ENCODE measurements at places on chromosomes 16 and 17.

DNA sequence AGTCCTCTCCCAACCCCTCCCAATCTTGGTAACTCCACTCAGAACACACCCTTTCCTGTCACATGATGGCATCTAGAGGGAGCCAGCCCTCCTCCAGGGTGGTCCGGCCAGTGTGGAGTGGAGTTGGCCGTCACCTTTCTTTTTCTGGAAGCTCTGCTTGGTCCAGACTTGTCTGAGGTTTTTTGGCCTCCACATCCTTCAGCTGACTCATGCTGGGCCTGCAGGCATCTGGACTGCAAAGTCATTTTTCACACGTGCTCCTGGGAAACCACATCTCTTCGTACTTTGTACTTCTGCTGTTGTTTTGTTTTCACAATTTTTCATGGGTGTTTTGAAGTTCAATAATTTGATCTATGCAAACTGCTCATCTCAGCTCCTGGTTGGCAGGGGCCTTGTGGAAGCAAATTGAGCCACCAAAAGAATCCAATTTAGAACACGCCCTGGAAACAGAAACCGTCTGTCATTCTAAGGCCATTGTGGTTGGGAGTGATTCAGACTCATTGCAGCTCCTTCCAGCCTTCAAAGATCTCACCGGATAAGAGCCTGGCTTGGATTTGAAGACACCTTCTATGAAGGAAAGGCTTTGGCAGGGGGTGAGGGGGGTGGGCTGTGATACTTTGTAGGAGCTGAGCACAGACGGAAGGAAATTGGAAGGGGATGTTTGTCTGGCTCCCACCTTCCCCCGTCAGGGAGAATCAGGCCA is 42.4 kb upstream of the NF1 start:
- DNase-seq, result no peak

DNA sequence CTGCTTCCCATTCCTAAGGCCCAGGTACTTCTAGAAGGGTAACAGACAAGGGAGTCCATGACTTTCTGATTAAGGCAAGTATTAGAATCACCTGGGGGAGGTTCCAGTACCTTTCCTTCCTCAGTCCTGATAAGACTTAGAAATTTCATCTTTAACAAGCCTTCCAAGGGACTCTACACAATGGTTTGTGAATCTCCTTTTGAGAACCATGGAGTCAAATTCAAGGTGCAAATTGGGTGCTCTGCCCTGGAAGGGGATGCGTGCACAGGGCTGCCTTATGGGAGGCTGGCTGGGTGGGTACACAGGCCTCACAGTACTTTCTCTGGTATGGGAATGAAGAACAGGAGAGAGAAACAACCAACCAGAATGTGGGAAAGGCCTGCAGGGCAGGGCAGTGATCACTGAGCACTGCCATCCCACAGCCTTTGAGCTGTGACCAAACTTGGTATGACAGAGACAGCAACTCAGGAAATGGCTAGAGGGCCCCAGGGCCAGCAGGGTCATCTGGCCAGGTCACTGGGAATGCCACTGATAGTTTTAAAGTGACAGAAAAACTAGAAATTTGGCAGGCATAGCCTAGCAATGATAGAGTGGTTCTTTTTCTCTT is 3.6 kb upstream of the TMIGD1 start:
- DNase-seq, result no peak

DNA sequence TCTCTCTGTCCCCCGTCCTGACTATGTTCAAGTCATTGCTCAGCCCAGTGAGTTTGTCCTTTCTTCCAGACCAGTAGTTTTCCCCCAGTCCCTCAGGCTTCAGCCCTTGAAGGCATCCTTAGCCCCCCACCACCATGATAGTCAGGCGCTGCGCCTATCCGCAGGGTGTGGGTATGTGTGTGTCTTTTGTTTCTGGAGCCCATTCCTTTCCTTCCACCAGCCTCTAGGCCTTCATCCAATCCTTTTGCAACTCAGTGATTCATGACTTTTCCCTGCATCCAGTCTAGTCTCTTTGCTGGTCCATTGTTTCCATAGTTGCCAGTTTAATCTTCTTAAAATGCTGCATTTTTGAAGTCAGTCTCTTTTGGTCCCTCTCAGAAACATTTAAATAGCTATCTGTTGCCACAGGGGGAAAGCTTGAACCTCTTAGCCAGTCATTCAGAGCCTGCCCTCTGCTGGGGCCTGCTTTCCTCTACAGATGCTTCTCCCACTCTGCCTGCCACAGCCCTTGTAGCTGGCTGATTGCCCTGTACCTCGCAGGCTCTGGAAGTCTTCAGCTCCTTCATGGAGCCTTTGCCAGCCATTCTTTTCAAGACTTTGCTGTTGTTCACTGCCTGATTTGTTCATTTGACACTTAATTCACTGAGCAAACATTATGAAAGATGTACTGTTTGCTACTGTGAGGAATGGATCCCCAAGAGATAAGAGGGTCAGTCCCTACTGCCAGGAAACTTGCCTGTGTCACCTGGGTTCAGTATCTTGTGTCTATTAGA is 55.9 kb upstream of the ADCY7 start:
- peak; percentile 65 for DNase-seq

DNA sequence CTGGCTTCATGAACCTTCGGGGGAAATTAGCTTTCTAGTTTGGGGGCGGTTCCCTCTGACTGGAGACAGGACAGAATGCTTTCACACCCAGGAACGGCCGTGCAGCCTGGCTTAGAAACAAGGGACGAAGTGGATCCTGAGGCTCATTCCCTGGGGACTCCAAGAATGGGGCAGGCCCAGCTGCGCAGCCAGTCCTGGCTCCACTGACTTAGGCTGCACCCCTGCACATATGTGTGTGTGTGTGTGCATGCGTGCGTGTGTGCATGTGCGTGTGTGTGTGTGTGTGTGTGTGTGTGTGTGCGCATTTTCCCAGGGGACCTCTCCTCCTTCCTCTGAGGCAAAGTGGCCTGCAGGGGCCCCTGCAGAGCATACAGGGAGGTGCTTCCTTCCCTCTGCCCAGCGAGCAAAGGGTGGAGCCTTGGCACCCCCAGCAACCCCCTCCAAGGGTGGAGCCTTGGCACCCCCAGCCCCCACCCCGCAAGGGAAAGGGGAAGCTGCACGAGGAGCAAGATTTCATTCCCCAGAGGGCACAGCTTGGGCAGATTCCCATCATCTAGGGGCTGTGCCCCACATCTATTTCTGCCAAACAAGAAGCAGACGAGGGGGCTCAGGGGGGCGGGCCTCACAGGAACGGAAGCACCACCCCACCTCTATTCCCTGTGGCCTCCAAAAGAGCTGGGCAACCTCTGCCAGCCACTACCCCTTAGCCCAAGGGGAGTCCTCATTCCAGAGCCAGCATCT is 97.6 kb upstream of the CBX4 start:
- DNase-seq, result peak; percentile 50

- DNase-seq, result no peak
These were observed 80.7 kb downstream of the HS3ST3B1 start for GRCh38 chr17:14381606-14382005.
